Ovary (tissue), 10 donors: ENCODE measurements at places on chromosomes 11 and 22. TPM values are rescaled to one million over a fixed set of nuclear protein-coding genes. Genes with fewer than 3 reads are reported as not detected.

DNA sequence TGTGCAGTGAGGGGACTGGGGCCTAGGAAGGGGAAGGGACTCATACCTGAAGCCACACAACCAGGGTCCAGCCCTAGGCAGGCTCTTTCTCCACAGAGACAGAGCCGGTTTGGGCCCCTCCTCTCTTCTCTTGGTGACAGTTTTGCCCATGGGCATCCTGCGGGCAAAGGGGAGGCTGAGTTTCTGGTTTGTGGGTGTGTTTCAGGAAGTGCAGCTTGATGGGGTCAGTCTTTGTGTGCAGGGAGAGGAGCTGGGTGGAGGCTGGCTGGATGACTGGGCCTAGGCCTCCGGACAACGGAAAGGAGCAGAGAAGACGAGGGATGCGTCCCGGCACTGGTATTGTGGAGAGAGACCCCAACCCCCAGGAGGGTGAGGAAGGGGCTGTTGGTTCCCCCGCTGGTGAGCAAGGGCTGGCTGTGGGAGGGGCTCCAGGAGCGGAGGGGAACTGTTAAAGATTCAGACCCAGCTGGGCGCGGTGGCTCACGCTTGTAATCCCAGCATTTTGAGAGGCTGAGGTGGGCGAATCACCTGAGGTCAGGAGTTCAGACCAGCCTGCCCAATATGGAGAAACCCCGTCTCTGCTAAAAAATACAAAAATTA lies 23.4 kb upstream of the CELSR1 start:
- no peak for DNase-seq

The SMTNL1 gene
- not detected for polyA plus RNA-seq

GRCh38 chr11:86192519-86193257 lies 51.9 kb upstream of the EED start:
- no peak for DNase-seq

DNA sequence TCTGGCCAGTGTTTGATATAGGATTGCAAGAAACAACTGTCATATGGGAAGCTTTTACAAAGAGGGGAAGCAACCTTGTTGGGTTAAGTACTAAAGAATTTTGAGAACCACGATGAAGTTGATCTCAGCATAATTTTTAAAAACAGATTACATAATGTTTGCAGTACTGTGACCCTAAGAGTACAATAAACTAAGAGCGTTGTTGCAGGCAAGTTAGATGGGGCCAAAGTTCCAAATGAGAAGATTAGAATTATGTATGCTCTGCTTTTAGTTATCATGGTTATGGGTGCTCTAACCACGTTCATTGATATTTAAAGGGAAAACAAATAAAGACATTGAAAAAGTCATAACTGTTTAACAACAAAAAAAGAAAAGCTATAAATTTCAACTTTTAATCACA lies 177.5 kb downstream of the CNTN5 start:
- DNase-seq = no peak

The MS4A15 gene
- 0.15 TPM for polyA plus RNA-seq

The BRSK2 gene
- polyA plus RNA-seq = 0.22 TPM

The MS4A3 gene
- polyA plus RNA-seq = not detected

DNA sequence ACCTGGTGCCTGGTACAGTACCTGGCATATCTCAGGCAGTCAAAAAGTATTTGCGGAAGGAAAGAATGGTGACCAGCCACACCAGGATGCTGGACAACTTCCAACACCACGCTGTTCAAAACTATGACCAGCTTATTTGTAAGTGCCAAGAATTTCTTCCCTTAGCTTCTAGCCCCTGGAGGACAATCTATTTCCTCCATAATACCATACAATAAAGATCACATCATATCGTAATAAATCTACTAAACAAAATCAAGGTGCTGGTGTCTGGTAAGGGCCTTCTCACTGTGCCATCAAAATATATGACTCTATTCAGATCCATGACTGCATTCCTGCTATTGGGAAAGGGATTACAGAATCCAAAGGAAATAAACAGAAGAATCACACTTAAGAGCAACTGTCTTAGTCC lies 51.5 kb downstream of the ALG9 start:
- no peak for DNase-seq

The DNAJB7 gene
- not detected for polyA plus RNA-seq

The SDHD gene
- polyA plus RNA-seq = 98.4 TPM

DNA sequence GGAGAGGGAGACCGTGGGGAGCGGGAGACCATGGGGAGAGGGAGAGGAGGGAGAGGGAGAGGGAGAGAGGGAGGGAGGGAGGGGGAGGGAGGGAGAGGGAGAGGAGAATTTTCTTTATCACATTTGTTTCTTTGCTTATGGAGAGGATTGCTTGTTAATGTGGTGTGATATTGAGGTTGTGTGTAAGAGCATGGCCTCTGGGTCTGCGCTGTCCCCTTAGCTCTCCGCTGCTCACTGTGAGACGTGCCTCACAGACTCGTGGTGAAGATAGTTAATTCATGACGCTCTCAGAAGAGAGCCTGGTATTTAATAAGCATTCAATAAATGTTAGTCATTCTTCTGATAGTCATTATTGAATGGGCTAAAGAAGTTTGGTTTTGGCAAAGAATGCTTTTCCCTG lies 26.2 kb downstream of the PPFIA1 start:
- DNase-seq = no peak

DNA sequence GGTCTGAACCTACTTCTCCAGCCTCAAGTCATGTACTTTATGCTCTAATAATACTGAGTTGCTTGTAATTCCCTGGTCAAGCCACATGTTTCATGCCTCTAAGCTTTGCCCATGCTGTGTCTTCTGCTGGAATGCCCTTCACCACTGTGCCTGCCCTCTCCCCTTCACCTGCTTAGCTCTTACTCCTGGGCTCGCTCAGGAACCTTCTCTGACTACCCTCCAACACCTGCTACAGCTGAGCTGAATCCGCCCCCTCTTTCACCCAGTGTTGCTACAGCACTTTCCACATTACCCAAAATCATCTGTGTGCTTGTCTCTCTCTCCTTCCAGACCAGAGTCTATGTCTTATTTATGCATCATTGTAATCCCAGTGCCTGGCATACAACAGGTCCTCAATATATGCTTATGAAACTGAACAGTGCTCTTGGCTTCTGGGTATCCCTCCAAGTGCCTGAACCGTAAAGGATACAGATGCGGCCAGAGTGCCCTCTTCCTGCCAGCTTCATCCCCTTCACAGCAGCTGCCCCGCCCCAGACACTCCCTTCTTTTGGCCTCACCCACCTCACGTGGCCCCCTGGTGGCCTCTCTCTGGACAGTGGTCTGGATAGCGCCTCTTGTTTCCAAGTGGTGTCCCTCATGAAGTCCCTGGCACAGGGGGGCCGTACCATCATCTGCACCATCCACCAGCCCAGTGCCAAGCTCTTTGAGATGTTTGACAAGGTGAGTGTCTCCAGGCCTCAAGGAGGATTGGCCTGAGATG lies 7.1 kb downstream of the ABCG4 start:
- no peak for DNase-seq

The GCAT gene
- polyA plus RNA-seq = 10.6 TPM

GRCh38 chr11:118086913-118087768 lies at the start of gene SMIM35:
Gene SMIM35 (minus strand): TSS chr11:118086963. CDS start chr11:118086757, 206 bp downstream.
- DNase-seq = no peak

DNA sequence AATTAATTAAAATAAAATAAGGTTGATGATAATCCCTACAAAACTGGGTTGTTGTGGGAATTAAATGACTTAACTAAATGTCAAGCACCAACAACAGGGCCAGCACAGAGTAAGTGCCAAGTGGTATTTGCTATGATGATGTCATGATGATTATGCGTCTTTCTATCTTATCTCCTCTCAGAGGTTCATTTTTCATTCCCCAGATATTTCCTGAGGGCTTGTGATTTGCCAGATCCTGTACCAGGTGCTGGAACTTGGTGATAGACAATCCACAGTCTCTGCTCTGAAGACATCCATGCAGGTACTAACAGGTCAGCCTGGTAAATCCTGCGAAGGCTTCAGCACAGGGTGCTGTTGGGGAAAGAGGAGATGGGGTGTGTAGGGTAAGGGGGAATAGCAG lies 8.1 kb upstream of the MYH9 start:
- no peak for DNase-seq

The MICAL2 gene
- polyA plus RNA-seq = 73.6 TPM

The OR4A16 gene
- polyA plus RNA-seq = not detected

DNA sequence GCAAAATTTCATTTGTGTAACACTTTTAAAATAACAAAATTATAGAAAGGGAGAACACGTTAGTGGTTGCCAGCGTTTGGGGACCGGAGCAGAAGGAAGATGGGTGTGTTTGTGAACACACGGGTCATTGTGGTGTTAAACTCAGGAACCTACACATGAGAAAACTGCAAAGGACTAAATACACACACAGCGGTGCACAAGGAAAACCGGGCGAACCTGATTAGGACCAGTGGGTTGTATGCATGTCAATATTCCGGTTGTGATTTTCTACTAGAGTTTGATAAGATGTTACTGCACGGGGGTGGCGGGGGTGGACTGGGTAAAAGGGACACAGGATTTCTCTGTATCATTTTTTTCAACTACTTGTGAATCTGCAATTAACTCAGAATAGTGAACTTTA lies 351.2 kb downstream of the OPCML start:
- DNase-seq = no peak

DNA sequence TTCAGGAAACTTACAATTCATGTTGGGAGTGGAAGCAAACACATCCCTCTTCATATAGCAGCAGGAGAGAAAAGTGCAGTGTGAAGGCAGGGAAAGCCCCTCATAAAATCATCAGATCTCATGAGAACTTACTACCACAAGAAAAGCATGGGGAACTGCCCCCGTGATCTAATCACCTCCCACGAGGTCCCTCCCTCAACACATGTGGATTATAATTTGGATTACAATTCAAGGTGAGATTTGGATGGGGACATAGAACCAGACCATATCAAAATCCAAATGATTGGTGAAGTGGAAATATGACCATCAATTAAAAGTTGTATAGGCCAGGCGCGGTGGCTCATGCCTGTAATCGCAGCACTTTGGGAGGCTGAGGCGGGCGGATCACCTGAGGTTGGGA lies 1268.0 kb downstream of the JRKL start:
- no peak for DNase-seq

DNA sequence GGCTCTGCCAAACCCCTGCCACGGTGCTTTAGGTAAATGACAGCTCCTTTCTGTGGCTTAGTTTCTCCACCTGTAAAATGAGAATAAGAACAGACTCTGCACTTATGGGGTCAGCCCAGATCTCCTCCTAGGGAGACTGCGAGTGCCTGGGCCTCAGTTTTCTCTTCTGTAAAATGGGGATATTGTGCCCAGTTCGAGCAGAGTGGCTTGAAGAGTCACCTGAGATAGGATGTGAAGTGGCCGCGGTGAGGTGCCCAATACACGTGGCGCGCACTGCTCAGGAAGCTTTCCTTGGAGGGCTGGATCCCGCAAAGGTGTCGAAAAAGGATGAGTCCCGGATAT lies 473 bp upstream of the EMID1 start:
- DNase-seq = no peak

The PHF21B gene
- 0.95 TPM for polyA plus RNA-seq

GRCh38 chr11:55895216-55895615 lies 12.1 kb downstream of the TRIM51 start:
- no peak for DNase-seq

GRCh38 chr11:100890789-100891188 lies 203.7 kb downstream of the ARHGAP42 start:
- no peak for DNase-seq

The OPCML gene
- polyA plus RNA-seq = 0.13 TPM

The EMSY gene
- polyA plus RNA-seq = 21.5 TPM

GRCh38 chr11:124717421-124717785 lies 22.3 kb upstream of the NRGN start:
- no peak for DNase-seq

GRCh38 chr11:60785806-60786361 lies 751 bp downstream of the MS4A10 start:
- DNase-seq = no peak

DNA sequence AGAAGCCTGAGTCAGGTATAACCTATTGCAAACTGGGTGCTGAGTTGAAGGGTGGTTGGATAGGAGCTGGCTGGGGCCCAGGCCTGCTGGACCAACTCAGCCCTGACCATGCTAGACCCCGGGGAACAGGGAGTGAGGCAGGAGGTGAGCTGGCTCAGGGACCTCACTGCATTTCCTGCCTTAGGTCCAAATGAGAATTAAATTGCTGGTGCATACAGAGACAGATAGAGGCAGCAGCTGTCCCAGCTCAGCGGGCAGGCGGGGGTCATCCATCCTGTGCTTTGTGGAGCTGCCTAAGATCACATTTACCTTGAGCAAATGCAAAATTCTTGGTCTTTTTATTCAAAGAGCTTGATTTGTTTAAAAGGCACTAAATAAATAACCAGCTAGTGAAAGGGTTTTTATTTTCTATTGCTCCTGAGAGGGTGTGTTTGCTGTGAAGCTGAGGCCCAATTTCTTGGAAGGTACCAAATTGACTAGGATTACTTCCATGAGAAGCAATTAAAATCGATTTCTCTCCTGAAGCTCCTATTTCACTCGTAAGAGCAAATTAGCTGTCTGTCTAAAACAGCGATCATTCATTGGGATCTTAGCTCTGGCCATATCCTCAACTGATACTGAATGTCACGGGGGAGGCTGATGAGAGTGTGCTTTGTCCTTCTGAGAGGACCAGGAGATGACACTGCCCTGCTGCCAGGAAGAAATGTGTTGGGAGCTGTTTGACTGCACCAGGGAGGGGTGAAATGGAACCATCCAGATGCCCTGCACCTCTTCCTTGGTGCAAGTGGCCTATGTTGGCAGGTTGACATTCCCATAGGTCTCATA lies 24.9 kb downstream of the USH1C start:
- DNase-seq = no peak

GRCh38 chr11:113690619-113691569 lies 15.2 kb downstream of the TMPRSS5 start:
- DNase-seq = no peak

DNA sequence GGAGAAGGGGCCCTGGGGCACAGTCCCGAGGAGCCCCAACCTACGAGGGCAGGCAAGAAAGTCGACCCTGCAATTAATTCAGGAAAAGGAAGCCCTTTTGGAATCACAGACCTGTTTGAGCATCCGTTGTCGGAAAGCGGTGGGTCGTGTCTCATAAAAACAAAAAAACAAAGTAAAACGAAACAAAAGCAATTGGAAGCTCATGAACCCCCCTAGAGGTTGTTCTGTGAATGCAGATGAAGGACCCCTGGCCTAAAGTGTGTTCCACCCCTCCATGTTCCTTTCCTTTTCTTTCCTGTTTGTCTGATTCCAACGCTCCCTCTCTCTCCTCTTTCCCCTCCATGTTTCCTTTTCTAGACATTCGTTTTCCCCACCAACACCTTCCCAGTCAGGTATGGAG lies 203.7 kb downstream of the GRIK4 start:
- DNase-seq = no peak

DNA sequence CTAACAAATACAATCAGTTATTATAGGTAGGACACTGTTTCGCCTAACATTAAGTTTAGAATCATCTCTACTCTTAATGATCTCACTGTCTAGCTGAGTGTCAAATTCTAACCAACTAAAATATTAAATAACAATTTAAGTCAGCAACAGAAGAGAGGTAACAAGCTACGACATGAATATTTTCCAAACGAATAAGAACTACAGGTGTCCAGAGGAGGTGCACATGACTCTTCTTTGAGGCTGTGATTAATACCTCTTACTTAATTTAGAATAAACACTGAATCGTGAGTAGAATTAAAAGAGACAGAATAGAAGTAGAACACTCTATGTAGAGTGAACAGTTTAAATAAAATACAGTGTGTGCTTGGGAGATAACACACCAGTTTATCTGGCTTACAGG lies 619.0 kb upstream of the ARHGAP42 start:
- DNase-seq = no peak
